ENCODE measurements at places on chromosomes 5 and 9.
A peak's percentile ranks its signal among the peaks of the same experiment; 100 is the strongest.

- DNase-seq, result no peak
These were observed 56.4 kb upstream of the NEURL1B start for GRCh38 chr5:172584638-172585037.

GRCh38 chr5:6250121-6250520, 128.2 kb downstream of the MED10 start:
- DNase-seq, result no peak

DNA sequence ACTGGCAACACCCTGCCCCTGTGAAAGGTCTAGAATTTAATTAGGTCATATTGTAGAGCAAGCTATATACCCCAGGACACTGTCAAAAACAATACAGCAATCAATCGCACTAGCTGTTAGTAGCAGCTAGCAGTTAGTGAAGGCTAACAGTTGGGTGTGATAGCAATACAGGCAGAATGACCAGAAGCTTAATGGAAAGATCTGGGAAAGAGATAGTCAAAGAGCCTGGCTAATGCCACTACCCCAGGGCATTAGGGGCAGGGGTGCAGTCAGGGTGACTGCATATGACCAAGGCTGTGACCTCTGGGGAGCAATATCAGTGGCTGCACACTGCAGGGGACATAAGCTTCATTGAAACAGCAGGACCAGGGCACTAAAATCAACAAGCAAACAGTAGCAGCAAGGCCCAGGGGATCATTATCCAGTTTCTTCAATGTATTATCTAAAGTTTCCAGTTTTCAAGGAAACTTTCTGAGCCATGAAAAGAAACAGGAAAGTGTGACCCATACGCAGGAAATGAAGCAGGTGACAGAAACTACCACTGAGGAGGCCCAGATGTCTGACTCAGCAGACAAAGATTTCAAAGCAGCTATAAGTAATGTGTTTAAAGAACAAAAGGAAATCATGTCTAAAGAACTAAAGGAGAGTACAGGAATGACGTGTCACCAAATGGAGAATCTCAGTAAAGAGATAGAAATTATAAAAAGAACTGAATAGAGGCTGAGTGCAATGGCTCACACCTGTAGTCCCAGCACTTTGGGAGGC, 82.4 kb downstream of the ZNF354C start:
- peak; percentile 86 for DNase-seq

GRCh38 chr5:113581388-113581787, 67.9 kb downstream of the YTHDC2 start:
- DNase-seq, result no peak

DNA sequence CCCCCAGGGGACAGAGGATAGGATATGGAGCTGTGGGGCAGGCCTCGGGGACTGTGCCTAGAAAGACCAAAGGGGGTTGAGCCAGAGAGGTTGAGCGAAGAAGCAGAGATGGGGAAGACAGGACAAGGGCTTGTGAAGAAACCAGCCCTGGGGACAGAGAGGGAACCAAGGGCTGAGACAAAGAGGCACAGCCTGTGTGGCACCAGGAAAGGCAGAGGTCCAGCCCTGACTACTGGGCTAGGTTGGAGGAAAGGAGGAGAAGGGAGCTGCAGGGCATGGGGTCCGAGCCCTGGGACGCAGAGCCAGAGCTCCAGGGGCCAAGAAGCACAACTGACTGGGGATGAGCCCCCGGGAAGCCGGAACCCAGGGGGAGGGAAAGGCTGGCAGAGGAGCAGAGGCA, 9.2 kb downstream of the REEP2 start:
- DNase-seq, result no peak

DNA sequence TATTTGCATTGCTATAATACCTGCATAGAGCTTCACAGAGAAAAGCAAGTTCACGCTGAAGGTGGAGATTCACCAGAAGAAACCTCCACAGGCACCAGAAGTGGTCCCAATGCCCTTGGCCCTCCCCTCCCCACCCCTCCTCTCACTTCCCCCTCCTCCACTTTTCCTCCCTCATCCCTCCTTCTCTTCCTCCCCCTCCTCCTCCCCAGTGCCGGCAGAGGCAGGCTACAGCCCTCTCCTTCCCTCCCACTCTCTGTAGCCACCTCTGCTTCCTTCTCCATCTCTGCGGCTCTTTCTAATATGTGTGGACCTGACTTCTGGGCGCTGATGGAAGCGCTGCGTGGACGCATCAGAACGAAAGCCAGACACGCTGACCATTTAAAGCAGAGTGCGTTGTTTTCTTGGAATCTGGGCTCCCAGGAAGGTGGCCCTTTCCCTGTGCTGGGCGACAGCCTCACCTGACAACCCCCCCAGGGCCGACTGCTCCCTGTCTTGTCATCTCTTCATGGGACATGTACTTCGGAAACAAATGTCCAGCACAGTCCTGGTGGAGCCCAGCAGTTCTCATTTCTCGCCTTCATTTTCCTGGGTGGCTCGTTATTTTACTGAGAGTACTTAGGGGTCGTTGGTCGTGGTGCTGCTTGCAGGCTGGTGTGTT, 29.5 kb downstream of the NDUFS6 start:
- no peak for DNase-seq

- no peak for DNase-seq
These were observed 156.8 kb downstream of the GAPVD1 start for GRCh38 chr9:125418404-125418803.

DNA sequence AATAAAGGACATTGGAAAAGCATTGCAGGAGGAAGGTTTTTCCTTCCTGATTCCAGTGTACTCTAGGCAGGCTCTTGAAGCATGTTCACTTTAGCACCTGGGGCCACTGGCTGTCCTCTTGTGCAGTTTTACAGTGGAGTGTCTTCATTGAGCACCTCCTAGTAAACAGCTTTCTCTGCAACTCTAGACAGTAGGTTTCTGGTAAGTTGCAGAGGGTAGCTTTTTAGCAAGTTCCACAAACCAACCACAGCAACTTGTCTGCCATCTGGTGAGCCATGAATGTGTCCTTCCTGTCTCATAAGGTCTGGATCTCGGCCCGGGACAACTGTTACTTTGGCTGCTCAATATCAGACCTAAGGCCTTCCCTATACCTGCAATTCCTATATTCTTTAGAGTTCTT, 488.0 kb downstream of the MAN2A1 start:
- DNase-seq, result no peak

- DNase-seq, result no peak
These were observed 85.1 kb downstream of the ARRDC3 start for GRCh38 chr5:91297994-91298393.

GRCh38 chr9:84271531-84271900, 69.0 kb downstream of the SLC28A3 start:
- DNase-seq, result peak; percentile 76

- DNase-seq, result no peak
These were observed 56.8 kb downstream of the IL31RA start for GRCh38 chr5:55907927-55908326.

GRCh38 chr9:92954049-92954861, 6.9 kb downstream of the FGD3 start:
- DNase-seq, result peak; percentile 48

DNA sequence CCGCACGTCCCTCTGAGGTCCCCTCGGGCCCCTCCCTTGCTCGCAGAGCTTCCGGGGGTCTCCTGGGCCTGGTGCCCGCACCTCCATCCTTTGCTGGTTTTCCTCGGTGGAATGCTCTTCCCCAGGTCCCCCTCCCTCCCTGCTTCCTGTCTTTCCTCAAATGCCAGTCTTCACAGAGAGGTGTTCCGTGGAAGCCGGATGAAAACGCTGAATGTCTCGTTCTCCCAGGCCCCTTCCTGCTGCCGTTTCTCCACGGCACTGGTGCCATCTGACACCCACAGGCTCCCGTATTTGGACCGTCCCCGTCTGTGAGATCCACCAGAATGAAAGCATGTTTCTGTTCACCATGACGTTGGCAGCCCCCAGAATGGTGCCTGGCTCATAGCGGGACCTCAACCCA, 4.1 kb downstream of the OR2V1 start:
- no peak for DNase-seq

DNA sequence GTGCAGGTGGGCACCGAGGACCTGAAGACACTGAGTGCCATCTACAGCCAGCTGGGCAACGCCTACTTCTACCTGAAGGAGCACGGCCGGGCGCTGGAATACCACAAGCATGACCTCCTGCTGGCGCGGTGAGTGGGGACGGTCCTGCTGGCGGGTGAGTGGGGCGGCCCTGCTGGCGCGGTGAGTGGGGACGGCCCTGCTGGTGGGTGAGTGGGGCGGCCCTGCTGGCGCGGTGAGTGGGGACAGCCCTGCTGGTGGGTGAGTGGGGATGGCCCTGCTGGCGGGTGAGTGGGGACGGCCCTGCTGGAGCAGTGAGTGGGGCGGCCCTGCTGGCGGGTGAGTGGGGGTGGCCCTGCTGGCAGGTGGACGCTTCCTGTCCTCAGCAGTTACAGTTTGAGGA, 7.2 kb downstream of the GPSM1 start:
- DNase-seq, result no peak

DNA sequence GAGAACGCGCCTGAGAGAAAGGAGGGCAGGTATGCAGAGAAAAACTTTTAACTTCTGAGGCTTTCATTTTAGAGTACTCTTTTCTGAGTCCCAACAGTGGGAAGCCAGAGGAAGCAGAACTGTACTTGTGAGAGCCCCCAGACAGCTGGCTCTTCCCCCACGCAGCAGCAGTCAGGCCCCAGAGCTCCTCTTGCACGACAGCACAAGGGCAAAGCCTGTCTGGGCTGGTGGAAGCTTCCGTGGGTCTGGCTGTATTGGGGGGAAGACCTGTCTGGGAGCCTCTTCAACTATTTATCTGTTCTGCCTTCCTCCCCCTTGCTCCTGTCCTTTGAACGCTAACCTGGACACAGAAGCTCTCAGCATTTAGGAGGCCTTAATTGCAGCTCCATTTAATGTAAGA, 68.2 kb downstream of the THBS4 start:
- DNase-seq, result no peak

GRCh38 chr5:140575309-140575708, 10.7 kb downstream of the SLC35A4 start:
- peak; percentile 39 for DNase-seq

GRCh38 chr5:129616517-129616916, 131.4 kb upstream of the MINAR2 start:
- no peak for DNase-seq

- DNase-seq, result no peak
These were observed 625.4 kb downstream of the IRX1 start for GRCh38 chr5:4221048-4221447.

GRCh38 chr5:72453246-72453775, 53.9 kb downstream of the ZNF366 start:
- DNase-seq, result no peak
